AG08396 (cell line): ENCODE measurements at places on chromosomes 1 and 21.

GRCh38 chr1:233197940-233198339 is 97.6 kb downstream of the PCNX2 start:
- DNase-seq, result no peak

- no peak for DNase-seq
Observed at GRCh38 chr1:88768816-88769215, 84.7 kb downstream of the PKN2 start.

DNA sequence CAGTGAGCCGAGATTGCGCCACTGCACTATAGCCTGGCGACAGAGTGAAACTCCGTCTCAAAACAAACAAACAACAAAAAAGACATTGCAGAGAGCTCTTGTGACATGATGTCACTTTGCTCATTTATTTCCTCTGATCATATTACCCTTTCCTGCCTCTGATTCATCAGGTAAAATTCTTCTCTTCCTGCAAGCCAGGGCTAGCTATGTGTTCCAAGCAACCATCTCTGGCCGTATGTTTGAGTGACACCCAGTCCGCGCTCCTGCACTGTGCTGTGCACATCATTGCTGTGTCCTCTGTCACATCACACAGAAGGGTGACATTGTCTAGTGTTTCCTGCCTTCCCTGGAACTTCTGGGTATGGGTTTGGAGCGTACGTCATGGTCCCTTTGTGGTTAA is 251.3 kb downstream of the PCP4 start:
- DNase-seq, result no peak

DNA sequence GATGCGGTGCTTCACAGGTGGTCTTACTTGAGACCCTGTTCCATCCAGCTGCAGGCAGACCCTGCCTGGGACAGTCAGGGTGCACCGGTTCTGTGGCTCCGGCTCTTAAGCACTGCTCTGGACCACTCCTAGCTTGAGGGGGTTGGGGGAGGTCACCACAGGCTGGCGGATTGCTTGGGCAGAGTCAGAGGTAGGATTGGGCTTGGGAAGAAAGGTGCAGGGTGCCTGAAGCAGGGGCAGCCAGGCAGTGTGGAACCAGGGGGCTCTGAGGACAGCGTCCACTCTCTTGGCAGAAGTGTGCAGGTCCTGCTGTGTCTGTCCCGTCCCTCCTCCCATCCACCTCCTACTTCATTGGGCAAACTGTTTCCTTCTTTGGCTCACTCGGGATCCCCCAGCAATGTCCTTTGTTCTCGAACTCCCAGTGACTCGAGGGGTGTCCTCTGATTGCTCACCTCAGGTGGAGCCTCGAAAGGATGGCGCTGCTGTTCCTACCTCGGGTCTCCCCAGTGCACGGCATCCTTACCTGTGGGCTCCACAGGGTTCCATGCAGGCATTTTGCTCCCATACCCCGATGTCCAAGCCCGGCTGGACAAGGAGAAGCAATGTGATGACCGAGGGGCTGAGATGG is 1.7 kb downstream of the PDXK start:
- no peak for DNase-seq

DNA sequence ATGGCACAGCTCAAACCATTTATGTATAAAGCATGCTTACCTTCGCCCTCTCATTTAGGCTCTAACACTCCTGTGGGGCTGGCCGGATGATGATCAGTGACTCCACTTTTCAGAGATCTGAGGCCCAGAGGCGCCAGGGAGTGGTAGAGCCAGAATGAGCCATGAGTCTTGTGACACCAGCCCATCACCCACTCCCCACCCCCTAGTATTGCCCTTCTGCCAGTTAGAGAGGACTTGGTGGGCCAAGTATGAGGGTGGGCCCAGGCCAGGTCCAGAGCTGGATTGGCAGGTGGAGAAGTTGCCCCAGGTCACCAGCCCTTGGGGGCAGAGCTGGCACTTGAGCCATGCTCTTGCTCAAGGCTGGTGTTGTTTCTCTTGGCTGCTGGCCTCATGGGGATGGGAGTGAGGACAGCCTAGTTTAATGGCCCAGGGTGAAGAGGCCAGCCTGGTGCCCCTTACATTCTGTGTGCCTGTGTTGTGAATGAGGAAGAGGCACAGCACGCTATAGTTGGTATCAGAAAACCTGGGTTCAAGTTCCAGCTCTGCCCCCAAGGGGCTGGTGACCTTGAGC is 30.2 kb upstream of the TTC4 start:
- no peak for DNase-seq

DNA sequence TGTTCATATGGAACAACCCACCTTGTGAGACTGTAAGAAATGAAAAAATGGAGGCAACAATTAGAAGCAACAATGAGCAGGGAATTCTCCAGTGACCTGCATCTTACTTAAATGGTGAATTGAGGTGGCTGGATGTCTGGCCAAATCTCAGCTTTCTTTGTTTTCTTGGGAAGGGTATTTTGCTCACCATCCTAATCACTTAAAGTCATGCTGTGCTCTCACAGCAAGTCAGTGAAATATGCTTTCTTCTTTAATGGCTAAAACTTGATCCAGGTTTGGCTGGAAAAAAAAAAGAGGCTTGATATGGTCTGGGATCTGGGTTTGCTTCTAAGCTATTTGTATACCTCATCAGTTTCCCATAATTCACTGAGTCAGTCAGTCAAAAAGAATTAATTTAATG is 124.8 kb downstream of the ESRRG start:
- DNase-seq, result no peak

DNA sequence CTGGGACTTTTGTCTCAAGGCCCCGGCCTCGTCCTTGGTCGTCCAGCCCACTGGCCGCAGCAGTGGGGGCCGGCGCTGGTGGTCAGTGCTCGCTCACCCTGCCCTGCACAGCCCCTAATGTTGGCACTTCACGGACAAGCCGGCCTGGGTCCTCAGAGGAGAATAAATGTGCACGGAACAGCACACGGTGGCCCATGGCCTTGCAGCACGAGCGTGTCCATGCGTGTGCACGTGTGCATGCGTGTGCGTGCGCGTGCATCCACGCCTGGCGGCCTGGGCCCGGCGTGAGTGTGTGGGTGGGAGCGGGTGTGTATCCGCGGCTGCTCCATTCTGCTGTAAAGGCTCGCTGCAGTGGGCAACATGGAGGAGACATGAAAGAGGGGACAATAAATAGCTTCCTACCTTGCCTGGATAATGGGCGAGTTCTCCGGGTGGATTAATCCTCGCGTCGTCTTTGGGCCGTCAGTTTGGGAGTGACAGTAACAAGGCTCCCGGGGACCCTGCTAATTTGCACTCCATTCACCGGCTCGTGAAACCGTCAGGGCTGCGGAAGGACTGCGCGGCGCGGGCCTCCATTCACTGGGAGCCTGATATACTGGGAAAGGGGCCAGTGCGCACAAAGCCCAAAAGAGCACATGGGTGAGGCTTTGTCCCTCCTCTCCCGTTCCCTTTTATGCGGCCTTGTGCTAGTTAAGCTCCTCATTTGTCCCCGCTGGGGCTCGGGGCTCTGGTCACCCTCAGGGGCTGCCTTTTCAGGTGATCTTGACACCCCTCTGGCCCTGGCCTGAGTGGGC is 142.8 kb downstream of the PRDM16 start:
- no peak for DNase-seq

DNA sequence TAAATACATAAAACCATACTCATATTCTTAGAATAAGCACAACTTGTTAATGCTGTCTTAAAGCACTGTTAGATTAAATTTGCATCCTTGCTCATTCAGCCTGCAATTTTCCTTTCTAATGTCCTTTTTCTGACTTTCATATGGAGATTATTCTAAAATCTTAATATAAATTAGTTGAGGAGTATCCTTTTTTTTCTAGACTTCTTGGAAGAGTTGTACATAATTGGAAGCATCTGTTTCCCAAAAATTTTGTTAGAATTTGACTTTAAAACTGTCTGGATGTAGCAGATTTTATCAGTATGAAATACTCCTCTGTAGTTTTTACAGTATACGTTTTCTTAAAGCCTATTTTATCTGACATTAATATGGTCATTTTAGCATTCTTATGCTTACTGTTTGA is 9.7 kb downstream of the KIFAP3 start:
- no peak for DNase-seq

- no peak for DNase-seq
Observed at GRCh38 chr1:178385662-178386061, 111.1 kb downstream of the CLEC20A start.

DNA sequence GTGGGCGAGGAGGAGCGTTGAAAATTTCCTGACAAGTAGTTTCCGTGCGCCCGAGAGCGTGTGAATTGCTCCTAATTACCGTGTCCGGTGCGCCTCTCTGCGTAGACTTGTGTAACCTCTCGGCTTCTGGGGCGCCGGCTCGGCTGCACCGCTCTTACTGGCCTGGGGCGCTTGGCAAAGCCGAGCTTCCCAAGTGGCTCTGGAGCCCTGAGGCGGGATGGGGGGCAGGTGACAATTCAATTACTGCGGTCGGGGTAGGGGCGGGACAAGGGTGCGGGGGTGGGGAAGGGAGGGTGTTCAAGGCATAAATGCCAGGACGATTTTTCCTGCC is 392 bp upstream of the DMRTA2 start:
- DNase-seq, result no peak

DNA sequence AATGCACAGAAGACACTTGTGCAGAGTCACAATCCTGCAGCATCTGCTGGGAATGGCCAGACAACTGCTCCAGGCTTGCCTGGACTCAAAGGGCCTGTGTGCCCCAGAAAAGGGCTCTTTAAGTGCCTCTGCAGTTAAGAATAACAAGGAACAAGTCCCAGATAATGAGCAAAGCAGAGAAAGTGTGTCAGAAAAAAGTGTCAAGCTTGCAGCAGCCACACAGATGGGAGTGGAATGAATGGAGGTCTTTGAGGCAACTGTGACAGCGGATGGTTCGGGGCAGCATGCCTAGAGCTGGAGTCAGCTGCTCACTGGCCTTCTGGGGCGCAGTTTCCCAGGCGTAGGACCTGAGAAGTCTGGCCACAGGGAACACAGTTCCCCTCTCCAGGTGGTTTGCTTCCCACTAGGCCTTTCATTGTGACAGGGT is 5.1 kb downstream of the PARP1 start:
- DNase-seq, result no peak

GRCh38 chr1:5274527-5274926 is 620.1 kb downstream of the AJAP1 start:
- no peak for DNase-seq

GRCh38 chr1:17438318-17439249 is 893 bp downstream of the RCC2 start:
- DNase-seq, result peak; percentile 63

GRCh38 chr1:57591842-57592241 is 168.0 kb upstream of the DAB1 start:
- no peak for DNase-seq

DNA sequence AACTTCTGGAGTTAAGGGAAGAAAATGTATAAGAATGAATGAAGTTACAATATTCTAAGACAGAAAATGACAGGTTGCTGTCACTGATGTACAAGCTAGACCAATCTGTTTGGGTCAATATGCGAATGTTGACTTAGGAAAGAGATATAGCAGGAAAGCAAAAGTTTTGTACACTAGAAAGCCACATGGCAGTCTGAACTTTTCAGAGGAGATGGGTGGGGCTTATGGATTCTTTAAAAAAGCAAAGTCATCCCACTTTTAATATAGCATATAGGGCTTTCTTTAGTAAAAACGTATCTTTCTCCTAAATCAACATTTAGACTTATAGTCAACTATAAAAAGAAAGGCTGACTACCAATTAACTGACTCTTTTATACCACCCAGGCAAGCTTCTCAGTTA is 381.2 kb downstream of the PTPRC start:
- no peak for DNase-seq

- DNase-seq, result peak; percentile 55
Observed at GRCh38 chr1:206590025-206590758, 22.1 kb downstream of the EIF2D start.

- DNase-seq, result no peak
Observed at GRCh38 chr1:24235921-24236788, 49.1 kb upstream of the IFNLR1 start.

DNA sequence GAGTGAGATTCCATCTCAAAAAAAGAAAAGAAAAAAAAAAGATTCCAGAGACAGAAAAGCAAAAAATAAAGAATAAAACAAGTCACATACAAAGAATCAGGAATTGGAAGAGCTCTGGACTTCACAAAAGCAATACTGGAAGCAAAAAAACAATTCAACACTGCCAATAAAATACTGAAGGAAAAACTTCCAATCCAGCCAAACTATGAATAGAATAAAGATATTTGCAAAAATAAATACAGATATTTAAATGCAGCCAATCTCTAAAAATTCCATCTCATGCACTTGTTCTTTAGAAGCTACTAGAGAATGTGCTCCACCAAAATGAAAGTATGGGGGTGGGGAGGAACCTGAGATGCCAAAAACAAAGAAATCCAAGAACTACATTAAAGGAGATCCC is 29.4 kb upstream of the RBM34 start:
- DNase-seq, result no peak

DNA sequence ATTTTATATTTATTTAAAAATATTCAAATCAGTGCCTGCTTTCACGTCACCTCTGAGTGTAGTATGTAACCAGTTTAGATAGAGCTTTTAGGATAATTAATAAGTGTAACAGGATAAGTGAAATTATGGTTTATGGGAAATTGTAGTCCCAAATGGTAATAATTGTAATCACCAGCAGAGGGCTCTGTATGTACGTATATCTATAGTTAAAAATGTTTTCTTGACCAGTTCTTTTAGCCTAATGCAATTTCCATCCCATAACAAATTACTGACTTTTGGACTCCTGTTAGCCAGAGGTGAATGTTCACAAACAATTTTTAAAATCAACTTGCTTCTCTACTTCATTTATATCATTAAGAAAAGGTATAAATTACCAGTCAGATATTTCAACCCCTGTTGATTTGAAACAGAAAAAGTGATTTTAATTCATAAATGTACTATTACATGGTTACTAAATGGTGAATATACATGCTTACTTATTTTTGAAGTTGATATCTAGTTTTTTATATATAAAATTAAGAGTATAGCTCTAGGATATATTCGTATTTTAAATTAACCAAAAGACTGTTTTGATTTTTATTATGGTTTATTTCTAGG is 25.3 kb downstream of the SLC30A7 start:
- DNase-seq, result peak; percentile 2

DNA sequence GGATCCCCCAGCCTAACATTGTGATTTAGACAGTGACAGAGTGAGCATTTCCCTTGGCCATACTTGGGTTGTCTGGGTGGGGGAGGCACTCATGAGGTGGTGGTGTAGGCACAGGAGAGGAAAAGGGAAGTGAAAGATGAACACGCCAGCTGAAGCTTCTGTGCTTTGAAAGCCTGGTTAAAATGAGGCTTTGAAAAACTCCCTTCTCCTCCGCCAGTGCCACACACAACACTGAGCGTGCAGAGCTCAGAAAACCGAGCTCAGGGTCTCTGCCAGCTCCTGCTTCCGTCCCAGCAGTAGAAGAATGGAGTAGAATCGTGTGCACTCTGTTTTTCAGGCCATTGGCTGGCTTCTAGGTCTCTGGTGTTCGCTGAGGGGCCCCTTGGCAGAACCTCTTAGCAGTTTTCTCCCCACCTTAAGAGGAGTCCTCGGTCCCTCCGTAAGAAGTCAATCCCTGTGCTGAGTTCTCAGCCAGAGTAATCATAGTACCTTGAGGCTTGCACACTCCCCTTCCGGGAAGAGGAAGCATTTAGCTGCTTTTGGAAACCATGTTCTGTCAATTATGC is 12.9 kb downstream of the PLEKHM2 start:
- DNase-seq, result no peak

DNA sequence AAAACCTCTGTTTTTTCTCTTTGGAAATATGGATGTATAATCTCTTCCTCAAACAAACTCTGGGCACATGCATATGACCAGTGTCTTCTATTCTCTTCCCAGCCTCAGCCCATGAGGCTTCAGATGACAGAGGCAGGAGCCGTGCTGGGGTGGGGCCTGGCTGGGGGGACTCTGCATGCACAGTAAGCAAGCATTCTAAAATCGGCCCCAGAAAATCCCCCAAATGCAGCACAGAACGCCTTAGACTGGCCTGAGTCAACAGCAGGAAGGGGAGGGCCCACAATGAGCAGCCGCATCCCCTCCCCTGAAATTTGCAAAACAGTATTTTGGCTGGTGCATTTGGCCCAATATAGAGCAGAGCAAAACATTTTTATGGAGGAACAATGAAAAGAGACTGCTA is 47.8 kb downstream of the ITPKB start:
- no peak for DNase-seq
